ENCODE measurements at places on chromosomes 3 and 15.
A peak's percentile ranks its signal among the peaks of the same experiment; 100 is the strongest.

- no peak for DNase-seq
These were observed 2.1 kb downstream of the TNFAIP8L3 start for GRCh38 chr15:51092480-51093040.

DNA sequence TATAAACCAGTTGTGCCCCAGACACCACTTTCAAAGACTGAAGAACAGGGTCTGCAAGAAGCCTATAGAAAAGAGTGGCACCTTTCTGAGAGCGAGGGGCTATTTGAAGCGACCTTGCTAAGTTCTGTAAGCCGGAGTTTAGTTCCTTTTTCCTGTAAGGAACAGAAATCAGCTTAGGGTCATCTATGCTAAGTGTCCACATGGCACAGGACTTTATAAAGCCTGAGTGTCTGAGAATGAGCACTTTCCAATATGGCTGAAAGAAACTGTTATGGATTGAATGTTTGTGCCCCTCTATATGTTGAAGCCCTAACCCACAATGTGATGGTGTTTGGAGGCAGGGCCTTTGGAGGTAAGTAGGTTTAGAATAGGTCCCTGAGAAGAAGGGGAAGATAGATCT lies 4.0 kb upstream of the A4GNT start:
- DNase-seq = no peak

DNA sequence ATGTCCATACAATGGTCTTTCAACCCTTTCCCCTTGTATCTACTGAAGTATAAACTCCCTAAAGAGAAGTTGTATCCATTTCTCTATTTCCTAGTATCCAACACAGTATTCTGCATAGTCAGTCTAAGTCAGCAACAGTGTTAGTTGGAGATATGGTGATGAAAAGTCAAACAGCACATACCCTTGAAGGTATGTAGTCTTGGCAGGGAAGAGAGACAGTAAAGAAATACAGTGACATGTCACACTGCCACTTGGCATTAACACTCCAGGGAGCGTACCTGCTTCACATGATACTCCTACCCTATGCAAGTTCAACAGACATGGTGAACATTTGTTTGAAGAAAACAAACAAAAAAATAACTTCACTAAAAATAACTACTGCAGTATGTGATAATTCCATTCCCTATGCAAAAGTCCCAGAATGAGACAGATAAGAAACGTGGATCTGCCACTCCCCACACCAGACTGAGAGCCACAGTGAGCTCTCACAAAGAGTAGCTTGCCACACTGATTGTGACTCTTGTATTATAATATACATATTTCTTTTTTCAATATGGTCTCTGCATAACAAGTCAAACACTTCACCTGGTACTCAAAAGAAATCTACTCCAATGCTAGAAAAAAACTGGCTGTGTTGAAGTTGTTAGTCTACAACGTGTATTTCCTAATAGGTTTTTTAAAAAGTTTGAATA lies 5.9 kb downstream of the PDCD10 start:
- no peak for DNase-seq

GRCh38 chr15:76335307-76336253 lies 993 bp upstream of the ISL2 start:
- DNase-seq = peak; percentile 25

- DNase-seq = peak; percentile 40
These were observed 192.0 kb downstream of the TPRG1 start for GRCh38 chr3:189363590-189364255.

DNA sequence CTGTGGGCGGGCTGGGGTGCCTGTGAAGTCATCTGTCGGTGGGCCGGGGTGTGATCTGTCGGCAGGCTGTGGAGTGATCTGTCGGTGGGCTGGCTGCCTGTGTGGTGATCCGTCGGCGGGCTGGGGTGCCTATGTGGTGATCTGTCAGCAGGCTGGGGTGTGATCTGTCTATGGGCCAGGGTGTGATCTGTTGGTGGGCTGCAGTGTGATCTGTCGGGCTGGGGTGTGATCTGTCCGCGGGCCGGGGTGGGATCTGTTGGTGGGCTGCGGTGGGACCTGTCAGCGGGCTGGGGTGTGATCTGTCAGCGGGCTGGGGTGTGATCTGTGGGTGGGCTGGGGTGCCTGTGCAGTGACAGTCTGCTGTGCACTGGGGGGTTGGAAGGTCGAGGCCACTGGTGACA lies 204.5 kb downstream of the XXYLT1 start:
- DNase-seq = no peak

- DNase-seq = peak; percentile 61
These were observed 29.1 kb downstream of the DAPK2 start for GRCh38 chr15:64017082-64017588.

GRCh38 chr3:85760342-85760741 lies 801.6 kb downstream of the CADM2 start:
- DNase-seq = peak; percentile 8

DNA sequence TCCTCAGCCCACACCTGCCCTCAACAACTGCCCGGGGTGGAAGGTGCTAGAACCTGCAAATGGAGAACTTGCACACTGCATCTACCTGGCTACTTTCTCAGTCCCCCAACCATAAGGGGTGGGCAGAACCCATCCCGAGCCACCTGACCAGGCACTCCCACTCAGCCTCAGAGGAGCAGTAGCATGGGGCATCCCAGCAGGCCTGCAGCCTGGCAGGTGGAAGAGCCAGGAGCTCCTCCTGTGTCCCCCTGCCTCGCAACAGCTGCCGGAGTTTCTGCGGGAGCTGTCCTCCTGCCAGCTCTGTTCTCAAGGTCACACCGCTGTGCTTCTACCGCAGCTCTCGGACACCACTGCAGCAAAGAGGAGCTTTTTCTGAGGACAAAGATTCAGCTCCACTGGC lies 27.5 kb downstream of the RAB6B start:
- no peak for DNase-seq

- no peak for DNase-seq
These were observed 85.7 kb downstream of the FBLN2 start for GRCh38 chr3:13634615-13635014.

DNA sequence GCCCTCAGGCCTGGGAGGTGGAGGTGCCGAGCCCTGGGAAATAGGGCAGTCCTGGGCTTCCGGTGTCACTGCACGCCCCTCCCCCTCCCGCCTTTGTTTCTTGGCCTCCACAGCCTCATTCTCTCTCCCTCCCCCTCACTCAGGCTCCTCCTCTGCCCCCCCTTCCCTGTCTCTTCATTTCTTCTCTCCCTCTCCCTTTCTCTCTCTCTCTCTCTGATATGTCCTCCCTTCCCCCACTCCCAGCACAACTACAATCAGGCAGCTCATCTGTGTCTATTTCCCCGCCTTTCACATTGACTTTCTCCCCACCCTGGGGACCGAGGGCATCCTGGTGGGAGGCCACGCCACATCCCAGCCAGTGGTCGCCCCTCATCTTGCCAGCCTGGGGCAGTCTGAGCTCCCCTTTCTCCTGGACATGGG lies 40.2 kb downstream of the IDH2 start:
- peak; percentile 51 for DNase-seq

- DNase-seq = no peak
These were observed 982 bp downstream of the TAGLN3 start for GRCh38 chr3:111999484-112000324.

DNA sequence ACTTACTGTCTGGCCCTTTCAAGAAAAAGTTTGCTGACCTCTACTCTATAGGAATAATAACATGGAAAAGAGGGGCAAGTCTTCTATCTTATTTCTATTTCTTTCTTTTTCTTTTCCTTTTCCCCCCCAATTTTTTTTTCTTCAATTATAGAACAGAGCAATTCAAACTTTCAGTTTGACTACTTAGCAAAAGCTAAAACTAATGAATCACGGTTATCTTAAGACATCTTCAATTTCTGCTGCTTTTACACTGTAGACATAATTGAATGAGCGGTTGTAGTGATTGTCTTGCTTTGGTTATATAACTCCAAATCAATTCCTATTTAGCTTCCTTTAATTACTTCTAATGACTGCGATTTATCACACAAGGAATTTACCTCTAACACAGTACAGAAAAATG lies 74.3 kb upstream of the P2RY1 start:
- DNase-seq = no peak

DNA sequence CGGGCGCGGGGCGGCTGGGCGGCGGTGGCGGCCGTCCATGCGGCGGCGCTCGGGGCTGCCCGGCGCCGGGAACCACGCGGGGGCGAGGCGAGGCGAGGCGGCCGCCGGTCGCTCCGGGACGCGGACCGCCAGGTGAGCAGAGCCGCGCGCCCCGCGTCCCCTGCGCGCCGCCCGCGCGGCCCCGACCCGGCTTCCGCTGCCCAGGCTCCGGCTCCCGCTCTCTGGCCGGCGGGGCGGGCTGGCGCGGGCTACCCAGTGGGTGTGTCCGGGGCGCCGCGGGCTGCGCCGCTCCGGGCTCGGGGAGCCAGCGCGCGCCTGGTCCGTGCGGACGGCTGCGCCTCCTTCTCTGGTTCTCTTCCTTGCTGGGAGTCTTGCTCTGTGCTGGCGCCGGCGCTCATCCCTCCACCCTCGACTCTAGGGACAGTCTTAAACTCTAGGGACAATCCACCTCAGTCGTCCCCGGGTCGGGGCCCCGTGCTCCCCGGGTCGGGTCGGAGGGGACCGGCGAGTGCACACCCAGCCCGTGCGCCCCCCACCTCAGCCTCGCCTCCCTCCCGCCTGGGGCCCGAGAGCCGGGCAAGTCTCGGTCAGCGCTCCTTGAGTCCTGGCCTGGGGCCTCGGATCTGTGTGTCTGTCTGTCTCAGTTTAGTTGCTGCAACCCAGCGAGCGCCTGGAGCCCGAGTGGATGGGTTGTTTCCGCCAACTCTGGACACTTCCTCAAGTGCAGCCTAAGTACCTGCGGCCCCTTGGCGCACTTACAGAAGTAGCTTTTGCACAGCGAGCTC lies 488 bp downstream of the THSD4 start:
- DNase-seq = no peak

DNA sequence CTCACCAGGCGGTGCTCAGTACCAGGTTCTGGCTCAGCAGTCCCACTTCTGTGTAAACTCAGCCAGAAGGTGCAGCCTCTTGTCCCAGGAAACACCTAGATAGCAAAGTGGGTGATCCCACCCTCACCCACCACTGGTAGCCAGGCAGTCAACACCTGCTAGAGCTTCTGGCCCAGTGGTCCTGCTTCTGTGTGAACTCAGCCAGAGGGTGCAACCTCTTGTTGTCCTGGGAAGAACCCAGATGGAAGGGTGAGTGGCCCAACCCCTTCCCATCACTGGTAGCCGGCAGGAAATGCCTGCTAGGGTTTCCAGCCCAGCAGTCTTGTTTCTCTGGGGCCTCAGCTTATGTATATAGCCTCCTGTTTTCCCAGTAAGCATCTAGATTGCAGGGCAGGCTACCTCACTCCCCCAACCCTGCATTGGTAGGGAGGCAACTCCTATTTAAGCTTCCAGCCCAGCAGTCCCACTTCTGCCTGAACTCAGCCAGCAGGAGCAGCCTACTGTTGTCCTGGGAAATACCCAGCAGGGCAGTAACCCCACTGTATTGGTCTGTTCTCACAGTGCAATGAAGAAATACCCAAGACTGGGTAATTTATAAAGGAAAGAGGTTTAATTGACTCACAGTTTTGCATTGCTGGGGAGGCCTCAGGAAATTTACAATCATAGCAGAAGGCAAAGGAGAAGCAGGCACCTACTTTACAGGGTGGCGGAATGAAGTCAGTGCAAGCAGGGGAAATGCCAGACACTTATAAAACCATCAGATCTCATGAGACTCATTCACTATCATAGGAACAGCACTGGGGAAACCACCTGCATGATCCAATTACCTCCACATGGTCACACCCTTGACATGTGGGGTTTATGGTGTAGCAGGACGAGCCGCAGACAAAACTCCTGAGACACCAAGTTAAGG lies 110.6 kb downstream of the DTWD1 start:
- no peak for DNase-seq

GRCh38 chr3:20576228-20576627 lies 390.2 kb upstream of the SGO1 start:
- peak; percentile 6 for DNase-seq

DNA sequence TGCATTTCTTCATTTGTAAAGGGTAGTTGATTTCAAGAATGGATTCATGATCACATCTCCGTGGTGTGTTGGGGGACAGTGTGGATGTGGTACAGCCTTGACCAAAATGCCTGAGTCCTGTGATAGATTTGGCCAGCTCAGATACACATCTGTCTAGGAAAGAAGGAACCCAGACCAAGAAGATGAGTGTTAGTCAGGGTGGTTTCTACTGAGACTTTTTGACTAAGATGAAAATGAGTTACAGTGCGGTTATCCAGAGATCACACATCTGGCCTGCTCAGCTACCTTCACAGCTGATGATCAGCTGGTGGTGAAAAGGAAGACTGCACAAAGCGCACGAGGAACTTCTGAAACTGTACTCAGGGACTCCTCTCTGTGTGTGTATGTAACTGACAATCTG lies 68.0 kb downstream of the FNDC3B start:
- peak; percentile 50 for DNase-seq

GRCh38 chr3:12470111-12470510 lies 14.2 kb upstream of the TSEN2 start:
- DNase-seq = peak; percentile 57

- DNase-seq = peak; percentile 97
These were observed 33.7 kb downstream of the FLNB start for GRCh38 chr3:58041826-58042324.

- no peak for DNase-seq
These were observed 156.6 kb downstream of the SNRK start for GRCh38 chr3:43442872-43443395.

- no peak for DNase-seq
These were observed 113.2 kb upstream of the NSMCE3 start for GRCh38 chr15:29382862-29383261.

- peak; percentile 73 for DNase-seq
These were observed 4.5 kb downstream of the DNAJC13 start for GRCh38 chr3:132421832-132422231.

GRCh38 chr3:14685179-14685578 lies 10.2 kb downstream of the C3orf20 start:
- DNase-seq = no peak

GRCh38 chr15:73052653-73053397 lies 562 bp downstream of the NEO1 start:
- peak; percentile 28 for DNase-seq

DNA sequence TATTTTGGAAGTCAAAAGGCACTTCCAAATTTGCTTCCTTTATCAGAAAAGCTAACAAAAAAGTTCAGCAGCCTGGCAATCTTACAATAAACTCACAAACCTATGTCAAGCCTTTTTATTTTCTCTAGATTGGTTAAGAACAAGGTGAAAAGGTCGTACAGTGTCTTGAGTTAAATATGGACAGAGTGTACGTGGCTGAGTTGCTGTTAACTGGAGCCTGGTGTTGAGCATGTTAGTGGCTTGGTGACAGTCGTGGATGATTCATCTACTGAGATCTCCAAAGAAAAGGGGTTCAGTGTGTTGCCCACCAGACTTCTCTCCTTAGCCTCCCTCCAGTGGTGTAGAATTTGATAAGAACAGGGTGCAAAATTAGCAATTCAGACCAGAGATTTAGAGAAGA lies 89.7 kb downstream of the SSR3 start:
- DNase-seq = no peak

GRCh38 chr3:139109271-139109670 lies 64.6 kb upstream of the PRR23C start:
- no peak for DNase-seq

GRCh38 chr3:140097874-140098635 lies 163.1 kb downstream of the CLSTN2 start:
- no peak for DNase-seq

- peak; percentile 51 for DNase-seq
These were observed 110.8 kb downstream of the TNIK start for GRCh38 chr3:171349392-171349791.

- no peak for DNase-seq
These were observed 127.9 kb downstream of the DTWD1 start for GRCh38 chr15:49748791-49749190.
